ENCODE measurements at places on chromosomes 11 and 22.

DNA sequence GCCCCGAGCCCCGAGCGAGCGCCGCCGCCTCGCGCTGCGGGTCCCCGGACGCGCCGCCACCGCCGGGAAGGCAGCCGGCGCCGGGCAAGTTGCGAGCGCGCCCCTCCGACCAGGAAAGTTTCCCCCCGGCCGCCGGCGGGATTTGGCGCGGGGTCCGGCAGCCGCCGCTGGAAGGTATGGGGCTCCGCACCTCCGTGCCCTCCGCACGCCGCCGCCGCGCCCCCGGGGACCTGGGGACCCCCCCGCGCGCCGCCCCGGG lies 281 bp downstream of the TSPAN18 start:
- no peak for DNase-seq

DNA sequence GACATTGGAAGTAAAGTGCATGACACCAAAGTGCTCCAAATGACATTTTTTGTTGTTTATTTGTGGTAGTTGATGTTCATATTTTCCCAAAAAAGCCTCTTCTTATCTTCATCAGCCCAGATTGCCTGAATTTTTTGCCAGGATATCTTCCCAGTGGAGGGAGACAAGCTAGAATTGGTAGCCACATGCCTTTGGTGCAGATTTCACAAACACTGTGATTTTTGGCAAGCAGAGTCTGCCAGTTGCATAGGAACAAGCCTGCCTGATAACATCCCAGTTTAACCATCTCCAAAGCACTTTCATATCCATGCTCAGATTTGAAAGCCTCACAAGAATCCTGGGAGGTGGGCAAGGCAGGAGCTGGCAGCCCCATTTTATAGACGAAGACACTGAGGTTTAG lies 102.3 kb upstream of the SYT13 start:
- no peak for DNase-seq

DNA sequence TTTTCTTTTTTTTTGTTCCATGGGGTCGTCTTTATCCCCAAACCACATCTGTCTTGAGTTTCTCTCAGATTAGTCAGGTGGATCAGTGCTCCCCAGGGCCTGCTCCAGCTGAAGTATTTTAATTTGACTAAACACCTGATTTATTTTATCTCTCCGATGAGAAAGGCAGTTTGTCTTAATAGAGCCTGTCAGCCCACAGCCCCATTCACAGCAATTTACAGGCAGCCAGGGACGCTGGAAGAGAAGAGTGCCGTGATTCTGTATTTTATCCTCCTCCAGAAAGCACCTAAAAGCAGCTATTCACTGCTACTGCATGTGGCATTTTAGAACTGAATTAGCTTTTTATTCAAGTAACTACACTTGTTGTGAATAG lies 164.5 kb downstream of the SOX6 start:
- DNase-seq: no peak

- DNase-seq: no peak
Measured at GRCh38 chr22:48391820-48392219, 1435.9 kb downstream of the BRD1 start.

GRCh38 chr22:40178417-40179409 lies 988 bp downstream of the TNRC6B start:
- no peak for DNase-seq

- DNase-seq: no peak
Measured at GRCh38 chr22:28893810-28894209, 10.4 kb downstream of the ZNRF3 start.

- DNase-seq: no peak
Measured at GRCh38 chr11:31816468-31817053, 5.4 kb upstream of the PAX6 start.

Measured in activated CD8-positive, alpha-beta memory T cell treated with anti-CD3 and anti-CD28 coated beads for 4 hours (primary cell).